ENCODE measurements at places on chromosomes 2 and 18.
A peak's percentile ranks its signal among the peaks of the same experiment; 100 is the strongest.

DNA sequence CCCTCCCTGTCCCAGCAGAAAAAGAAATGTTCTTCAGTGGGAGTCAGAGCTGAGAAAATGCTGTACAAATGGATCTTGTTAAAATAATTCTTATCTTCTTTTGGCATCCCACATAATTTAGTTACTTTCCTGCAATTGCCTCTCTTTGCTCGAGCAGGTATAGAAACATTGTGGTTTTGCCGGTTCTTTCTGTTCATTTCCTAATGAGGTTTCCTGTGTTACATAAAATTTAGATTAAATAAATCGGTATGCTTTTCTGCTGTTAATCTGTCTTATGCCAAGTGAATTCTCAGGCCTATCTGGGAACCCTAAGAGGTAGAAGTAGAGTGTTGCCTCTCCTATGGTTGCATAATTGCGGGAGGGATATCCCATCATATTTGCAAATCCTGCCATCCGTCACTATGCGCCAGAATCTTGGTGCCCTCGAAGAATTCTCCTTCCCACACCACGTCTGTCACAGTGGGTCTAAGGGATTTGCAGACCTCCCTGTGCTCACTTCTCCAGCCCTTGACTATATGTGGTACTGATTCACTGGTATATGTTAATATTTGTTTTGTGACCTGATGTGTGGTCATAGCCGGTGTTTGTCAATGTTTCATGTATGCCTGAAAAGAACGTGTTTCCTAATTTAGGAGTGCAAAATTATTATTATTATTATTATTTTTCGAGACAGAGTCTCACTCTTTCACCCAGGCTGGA is 12.2 kb upstream of the HDAC4 start:
- DNase-seq = no peak
- H3K27ac ChIP-seq = no peak overlapping the region
- H3K4me3 ChIP-seq = peak overlapping the region; percentile 48
- H3K27me3 ChIP-seq = peaks cover 49% of the 10 kb centered on the region
- H3K36me3 ChIP-seq = no peaks in the 10 kb centered on the region

DNA sequence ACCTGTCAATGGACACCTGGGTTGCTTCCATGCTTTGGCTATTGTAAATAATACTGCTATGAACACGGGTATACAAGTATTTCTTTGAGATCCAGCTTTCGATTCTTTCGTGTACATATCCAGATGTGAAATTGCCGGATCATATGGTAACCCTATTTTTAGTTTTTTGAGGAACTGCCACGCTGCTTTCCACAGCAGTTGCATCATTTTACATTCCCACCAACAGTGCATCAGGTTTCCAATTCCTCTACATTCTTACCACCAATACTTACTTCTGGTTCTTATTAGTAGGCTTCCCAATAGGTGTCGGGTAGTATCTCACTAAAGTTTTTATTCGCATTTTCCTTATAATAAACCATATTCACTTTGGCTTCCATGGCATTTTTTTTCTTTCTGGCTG is 69.6 kb downstream of the PID1 start:
- H3K27ac ChIP-seq = no peak overlapping the region
- no peaks in the 10 kb centered on the region for H3K4me1 ChIP-seq
- H3K27me3 ChIP-seq = no peaks in the 10 kb centered on the region
- DNase-seq = no peak
- H3K4me3 ChIP-seq = no peak overlapping the region
- no peaks in the 10 kb centered on the region for H3K36me3 ChIP-seq

DNA sequence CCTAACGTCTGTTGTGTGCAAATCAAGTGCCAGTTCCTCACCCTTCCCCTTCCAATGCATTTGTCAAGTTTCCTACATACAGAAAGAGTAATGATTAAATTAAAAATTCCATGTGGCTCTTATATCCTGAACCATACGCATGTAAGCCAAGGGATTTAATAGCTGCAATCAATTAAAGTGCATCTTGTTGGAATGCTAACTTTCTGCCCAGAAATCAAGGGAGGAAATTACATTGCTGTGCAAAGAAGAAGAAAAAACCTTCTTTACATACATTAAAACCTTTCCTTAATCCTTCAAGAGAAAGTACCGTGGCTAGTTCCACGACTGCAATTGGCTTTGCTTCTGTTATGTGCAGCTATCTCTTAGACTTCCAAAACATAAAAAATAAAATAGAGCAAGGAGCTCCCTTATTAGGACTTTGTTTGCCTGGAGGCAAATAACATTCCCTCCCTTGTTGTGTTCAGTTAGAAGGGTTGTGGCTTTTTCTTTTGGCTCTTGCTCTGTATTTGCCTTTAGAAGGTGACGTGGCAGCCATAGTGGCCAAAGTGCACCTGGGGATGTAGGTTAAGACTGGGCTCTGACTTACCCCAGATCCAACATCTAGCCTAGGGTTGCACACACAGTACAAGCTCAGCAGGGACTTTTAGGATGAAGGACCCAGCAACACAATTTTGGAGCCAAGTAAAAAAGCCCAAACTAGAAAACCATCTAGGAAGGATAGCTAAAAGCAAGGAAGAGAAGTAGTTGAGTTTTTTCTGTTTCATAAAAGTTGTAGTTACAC is 158.3 kb downstream of the ANTXR1 start:
- peaks cover 2% of the 10 kb centered on the region for H3K36me3 ChIP-seq
- DNase-seq = no peak
- no peak overlapping the region for H3K27ac ChIP-seq
- no peaks in the 10 kb centered on the region for H3K4me1 ChIP-seq
- H3K4me3 ChIP-seq = no peak overlapping the region
- H3K27me3 ChIP-seq = peaks cover 95% of the 10 kb centered on the region

GRCh38 chr18:31701744-31702143 is 17.4 kb upstream of the B4GALT6 start:
- DNase-seq = no peak
- no peak overlapping the region for H3K4me3 ChIP-seq
- H3K36me3 ChIP-seq = no peaks in the 10 kb centered on the region
- H3K4me1 ChIP-seq = no peaks in the 10 kb centered on the region
- H3K27ac ChIP-seq = no peak overlapping the region

GRCh38 chr2:28717339-28717758 is 34.3 kb upstream of the PPP1CB start:
- H3K4me1 ChIP-seq = no peaks in the 10 kb centered on the region
- H3K27ac ChIP-seq = no peak overlapping the region
- peaks cover 28% of the 10 kb centered on the region for H3K27me3 ChIP-seq

DNA sequence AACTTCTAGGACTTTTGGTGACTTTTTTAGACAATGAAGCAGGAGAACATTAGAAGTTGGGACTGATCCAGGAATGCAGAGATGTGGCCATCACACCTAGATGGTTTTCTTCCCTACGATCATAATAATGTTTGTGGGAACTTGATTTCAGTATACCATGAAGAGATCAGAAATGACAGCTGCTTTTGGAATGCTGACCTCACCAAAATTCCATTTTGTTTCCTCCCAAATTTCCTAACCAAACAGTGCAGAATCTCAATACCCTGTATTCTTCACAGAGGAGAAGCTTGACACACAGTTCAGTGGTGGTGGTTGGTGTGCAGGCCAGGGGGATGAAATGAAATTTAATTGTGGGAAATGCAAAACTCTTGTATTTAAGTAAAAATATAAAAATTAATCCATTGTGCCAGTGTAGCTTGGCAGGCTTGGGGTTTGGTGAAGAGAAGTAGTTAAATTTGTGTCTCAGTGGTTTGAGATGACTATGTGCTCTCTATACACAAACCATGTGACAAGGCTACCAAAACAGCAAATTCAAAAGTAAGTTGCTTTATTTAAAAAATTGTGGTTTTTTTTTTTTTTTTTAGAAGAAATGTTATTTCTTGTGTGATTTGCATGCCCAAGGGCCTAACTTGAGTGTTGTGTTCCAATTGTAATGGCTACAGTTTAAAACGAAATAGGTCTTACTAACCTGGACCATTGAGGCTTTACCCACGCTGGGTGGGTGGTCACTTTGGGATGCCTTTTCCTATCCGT is 252.4 kb downstream of the LPIN1 start:
- H3K27ac ChIP-seq = no peak overlapping the region
- no peaks in the 10 kb centered on the region for H3K36me3 ChIP-seq
- no peaks in the 10 kb centered on the region for H3K4me1 ChIP-seq
- peaks cover 58% of the 10 kb centered on the region for H3K27me3 ChIP-seq

DNA sequence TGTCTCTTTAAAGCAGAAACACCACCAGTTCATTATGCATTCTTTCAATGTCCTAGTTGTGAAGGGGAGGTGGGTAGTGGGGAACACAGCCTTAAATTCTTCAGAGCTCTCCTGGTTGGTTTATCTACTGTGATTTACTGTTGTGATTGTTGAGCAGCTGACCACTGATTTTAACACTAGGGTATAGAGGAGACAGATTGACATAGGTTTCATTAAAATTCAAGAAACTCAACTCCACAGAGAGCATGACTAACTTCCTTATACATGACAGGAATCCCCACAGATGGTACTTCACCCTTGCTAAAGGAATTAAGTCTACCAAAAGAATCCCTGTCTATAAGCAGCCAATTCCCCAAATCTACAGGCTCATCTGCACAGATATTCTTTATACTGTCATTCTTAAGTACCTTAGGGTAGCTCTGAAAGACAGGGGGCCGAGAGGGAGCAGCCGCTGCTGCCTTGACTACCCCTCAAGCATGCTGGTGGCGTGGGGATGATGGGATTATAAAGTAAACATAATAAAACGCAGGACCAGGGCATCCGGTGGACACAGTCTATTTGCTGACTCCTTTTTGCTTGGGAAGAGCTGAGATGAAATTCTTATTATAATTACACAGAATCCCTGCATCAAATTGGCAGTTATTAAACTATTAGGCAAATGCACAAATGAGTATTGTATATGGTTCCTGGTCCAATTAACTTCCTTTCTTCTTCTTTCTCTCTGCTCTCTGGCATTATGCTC is 1377.6 kb upstream of the PIK3C3 start:
- no peak overlapping the region for H3K4me3 ChIP-seq
- no peaks in the 10 kb centered on the region for H3K27me3 ChIP-seq
- no peaks in the 10 kb centered on the region for H3K4me1 ChIP-seq
- no peak for DNase-seq
- no peaks in the 10 kb centered on the region for H3K36me3 ChIP-seq

DNA sequence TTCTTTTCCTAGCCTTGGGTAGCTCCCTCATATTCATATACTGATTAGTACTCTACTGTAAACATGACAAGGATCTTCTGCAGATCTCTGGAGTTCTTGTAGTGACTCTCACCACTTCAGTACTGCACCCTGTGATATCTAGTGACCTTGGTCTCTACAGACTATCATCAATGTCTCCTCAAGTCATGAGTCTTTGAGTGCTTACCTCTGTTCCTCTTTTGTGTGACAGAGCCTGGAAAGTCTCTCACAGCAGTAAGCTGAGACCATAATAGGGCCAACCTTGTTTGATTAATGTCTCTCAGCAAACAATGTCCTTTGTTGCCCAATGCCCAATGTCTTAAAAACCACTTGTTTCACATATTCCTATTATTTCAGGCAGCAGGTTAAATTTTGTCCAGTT is 34.2 kb upstream of the BAZ2B start:
- no peak overlapping the region for H3K4me3 ChIP-seq
- no peaks in the 10 kb centered on the region for H3K36me3 ChIP-seq
- DNase-seq = no peak
- no peaks in the 10 kb centered on the region for H3K27me3 ChIP-seq
- H3K4me1 ChIP-seq = no peaks in the 10 kb centered on the region
- no peak overlapping the region for H3K27ac ChIP-seq

Data from central memory CD8-positive, alpha-beta T cell (primary cell).